ENCODE measurements at places on chromosomes 11 and 22.

DNA sequence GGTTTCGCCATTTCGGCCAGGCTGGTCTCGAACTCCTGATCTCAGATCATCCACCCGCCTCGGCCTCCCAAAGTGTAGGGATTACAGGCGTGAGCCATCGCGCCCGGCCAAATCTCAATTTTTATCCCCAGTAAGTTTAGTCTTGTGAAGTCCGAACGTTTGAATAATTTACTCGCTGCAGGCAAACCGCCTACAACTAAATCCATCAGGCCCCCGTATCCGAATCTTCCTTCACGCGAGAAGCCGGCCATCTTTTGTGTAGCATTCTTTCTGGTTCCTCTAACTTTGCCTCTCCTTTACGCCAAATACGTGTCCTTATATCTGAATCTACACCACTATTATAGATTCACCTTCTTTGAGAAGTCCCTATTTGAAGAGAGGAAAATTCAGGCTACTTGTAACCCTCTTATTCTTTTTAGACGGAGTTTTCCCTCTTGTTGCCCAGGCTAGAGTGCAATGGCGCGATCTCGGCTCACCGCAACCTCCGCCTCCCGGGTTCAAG is 581 bp upstream of the EIF3L start:
- no peak for DNase-seq

DNA sequence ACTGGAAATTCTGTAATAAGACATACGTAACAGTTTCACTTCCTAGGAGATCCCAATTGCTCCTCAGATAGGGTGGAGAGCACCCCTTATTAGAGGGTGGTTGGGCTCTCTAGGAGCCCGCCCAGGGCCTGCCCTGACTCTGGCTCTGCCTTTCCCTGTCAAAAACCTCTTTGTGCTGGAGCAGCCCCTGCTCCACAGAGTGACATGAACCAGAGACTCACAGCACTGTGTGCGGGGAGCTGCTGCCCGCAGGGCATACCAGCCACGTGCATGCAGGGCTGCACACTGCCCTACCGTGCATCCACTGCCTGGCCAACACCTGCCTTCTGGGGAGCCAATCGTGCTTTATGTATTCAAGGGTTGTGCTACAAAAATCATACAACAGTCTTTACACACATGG is 24.3 kb downstream of the KCNQ1OT1 start:
- no peak for DNase-seq

GRCh38 chr22:47195156-47195483 is 432.7 kb downstream of the TBC1D22A start:
- no peak for DNase-seq

DNA sequence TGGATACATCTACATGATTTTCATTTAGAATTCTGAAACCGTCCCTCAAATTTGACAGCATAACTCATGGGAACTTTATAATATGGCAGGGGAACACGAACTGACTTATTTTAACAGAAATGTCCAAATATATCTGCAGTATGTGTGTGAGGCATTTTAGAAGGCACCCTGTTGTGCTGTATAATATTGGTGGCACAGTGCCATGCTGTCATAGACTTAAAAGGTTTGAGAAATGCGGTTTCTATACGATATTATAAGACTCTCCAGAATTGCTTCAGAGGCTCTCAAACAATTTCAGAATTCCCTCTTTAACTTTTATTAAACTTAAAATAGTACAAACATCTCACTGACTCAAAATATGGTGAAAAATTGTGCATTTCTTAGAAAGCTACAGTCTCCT is 181.6 kb downstream of the MSANTD4 start:
- no peak for DNase-seq

GRCh38 chr22:36069368-36069767 is 40.7 kb upstream of the RBFOX2 start:
- no peak for DNase-seq

DNA sequence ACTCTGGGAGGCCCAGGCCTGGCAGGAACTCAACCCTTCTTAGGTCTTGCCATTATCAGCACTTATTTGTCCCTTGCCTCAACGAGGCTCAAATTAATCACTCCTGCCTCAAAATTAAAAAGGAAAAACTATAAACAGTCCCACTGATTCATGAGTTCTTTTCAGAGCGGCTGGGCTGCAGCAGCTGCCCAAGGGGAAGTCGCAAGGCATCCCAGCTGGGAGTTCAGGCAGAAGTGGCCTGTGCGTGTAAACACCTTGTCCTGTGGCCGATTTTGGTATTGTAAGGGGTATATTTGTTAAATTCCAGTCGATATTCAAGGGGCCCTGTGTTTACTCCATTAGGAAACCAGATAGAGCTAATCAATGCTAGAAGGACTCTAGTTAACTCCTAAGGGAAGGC is 213.9 kb upstream of the CADM1 start:
- no peak for DNase-seq

GRCh38 chr11:20249378-20249777 is 89.1 kb upstream of the DBX1 start:
- DNase-seq = no peak

DNA sequence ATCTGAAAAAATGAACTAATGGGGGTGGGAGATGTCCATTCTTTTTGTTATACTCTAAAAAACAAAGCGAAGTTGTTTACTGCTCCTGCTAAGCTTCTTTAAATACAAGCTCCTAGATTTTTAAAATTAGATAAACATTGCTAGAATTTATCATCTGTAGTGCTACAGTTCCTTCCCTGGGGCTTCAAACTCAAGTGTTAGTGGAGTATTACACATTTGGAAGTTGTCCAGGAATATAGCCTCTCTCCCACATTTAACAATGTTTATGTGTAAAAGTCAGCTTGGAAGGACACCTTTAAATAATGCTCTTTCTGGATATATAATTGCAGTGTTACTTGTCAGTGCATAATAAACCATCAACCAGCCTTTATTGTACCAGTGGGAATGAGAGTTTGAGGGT is 155.5 kb downstream of the SPON1 start:
- no peak for DNase-seq

- DNase-seq = no peak
Measured at GRCh38 chr11:15918674-15919073, 437.7 kb downstream of the SOX6 start.

DNA sequence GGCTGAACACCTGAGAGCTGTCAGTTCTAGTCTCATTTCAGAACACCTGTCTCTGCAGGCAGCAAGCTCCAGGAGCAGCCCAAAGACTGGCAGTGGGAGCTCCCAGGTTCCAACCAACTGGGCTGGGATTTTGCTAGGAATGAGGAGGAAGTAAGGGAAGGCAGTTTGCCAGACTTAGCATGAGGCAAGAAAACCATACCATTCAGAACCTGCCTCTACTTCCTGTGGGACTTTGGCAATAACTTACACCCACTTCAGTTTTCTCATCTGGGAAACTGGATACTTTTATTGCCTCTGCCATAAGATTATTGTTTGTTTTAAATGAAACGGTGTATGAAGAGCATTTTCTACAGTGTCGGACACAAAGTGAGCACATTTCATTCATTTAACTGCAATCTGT is 363.7 kb upstream of the ISX start:
- DNase-seq = no peak

GRCh38 chr22:44495629-44496028 is 2.4 kb downstream of the RTL6 start:
- DNase-seq = no peak

GRCh38 chr11:123062892-123063825 is 1.2 kb upstream of the HSPA8 start:
- peak; percentile 42 for DNase-seq

DNA sequence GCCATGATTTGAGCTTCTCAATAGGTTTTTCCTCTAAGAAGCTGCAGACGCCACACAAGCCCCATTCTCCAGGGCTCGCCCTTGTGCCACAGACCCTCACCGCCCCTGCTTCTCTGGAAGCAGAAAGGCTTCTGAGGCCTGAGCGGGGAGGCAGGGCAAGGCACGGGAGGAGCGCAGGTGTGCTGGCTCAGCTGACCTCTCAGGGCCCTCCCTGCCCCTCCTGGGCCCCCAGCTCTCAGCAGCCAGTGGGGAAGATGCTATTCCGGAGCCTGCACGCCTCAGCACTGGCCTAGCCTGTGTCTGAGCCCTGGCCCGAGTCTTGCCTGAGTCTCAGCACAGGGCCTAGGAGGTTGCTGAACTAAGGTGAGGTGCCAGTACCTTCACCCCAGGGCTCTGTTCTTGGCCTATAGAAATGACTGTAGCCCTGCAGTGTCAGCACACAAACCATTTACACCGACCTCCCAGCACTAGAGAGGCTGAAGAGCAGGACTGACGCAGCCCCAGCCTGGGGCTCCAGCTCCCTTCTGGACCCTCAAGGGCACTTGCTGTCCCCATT is 47.1 kb upstream of the LMO1 start:
- DNase-seq = no peak

DNA sequence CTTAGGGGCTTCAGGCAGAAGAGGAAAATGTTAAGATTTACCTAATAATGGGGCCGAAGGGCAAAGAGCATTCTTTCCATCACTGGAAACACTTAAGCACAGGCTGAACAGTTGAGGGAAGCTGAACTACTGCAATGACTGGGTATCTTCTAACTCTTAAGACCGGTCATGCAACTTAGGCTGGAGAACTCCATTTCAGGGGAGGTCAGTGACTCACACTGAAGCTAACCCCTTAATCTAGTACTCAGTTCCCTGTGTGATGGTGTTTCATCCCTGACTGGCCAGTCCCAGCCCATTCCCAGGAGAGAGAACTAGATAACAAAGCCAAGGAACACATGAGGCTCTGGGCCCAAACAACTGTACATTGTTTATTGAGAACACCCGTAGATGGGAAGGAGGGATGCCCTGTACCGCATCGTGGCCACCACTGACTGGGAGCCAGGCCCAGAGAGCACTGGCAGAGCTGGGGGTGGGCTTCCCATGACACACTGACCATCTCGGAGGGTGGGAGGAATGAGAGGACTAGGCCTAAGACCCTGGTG is 10.5 kb downstream of the RPL27A start:
- DNase-seq = no peak

DNA sequence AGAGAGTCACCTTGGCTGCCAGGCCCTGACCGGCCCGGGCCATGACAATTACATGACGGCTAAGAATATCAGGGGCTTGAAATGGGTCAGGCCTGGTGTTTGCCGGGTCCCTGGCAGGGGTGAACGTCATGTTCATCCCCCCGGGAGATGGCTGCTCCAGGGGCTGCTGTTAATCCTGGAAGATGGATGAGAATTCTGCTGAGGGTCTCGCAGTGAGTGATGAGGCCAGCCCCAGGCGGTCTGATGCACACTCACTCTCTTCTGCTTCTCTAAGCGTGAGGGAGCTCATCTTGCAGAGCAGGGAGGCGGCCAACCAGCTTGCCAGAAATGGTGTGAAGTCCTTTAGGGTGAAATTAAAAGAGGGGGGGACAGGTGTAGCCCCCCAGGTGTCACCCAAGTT is 101.3 kb upstream of the ANO1 start:
- DNase-seq = no peak

DNA sequence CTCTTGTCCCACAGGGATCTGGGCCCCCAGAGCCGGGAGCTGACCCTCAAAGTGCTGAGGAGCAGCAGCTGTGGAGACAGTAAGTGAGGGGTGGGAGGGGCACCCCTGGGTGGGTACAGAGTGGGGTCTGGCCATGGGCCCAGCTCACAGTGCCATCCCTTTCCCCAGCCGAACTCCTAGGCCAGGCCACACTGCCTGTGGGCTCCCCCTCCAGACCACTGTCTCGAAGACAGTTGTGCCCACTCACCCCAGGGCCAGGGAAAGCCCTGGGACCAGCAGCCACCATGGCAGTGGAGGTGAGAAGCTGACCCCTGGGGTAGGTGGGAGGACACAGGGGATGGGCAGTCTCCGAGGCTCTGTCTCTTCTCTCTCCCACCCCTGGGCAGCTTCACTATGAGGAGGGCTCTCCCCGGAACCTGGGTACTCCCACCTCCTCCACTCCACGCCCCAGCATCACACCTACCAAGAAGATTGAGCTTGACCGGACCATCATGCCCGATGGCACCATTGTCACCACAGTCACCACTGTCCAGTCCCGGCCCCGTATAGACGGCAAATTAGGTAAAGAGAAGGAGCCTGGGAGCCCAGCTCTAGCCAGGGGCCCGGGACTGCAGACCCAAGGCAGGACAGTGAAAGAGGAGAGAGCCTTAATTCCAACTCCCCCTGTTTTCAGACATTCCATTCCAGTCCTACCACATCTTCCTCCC is 5.3 kb downstream of the C2CD2L start:
- no peak for DNase-seq

- DNase-seq = no peak
Measured at GRCh38 chr11:12106501-12106900, 3.9 kb upstream of the MICAL2 start.

DNA sequence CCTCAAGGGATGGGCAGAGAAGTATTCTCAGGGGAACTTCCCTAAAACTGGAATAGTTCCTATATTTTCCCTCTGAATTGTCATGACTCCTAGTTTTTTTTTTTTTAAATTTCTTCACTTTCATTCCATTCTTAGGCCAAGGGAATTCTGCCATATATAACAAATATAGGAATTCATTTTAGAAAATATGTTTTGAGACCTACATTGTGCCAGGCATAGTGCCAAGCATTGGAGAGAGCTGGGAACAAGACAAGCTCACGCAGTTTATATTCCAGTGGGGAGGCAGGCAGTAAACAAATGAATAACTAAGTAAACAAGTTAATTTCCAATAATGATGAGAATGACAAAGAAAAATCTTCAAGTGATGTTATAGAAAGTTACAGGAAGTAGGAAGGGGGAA is 2.6 kb upstream of the NPTXR start:
- DNase-seq = no peak
